Ovary (tissue), 10 donors: ENCODE measurements at places on chromosomes 3 and 15. TPM values are rescaled to one million over a fixed set of nuclear protein-coding genes. Genes with fewer than 3 reads are reported as not detected.
A peak's percentile ranks its signal among the peaks of the same experiment; 100 is the strongest.

Gene DISP2
- 8.2 TPM for polyA plus RNA-seq

Gene AQR
- polyA plus RNA-seq, result 9.2 TPM

Gene LSG1
- polyA plus RNA-seq, result 46.6 TPM

Gene ACKR2
- 0.82 TPM for polyA plus RNA-seq

Gene SPTBN5
- polyA plus RNA-seq, result 0.28 TPM

GRCh38 chr15:90531147-90531546, 1.4 kb downstream of the CRTC3 start:
- H3K4me3 ChIP-seq, result peak overlapping the region; percentile 89
- H3K4me1 ChIP-seq, result peaks cover 19% of the 10 kb centered on the region
- no peak for DNase-seq
- H3K27me3 ChIP-seq, result no peaks in the 10 kb centered on the region
- no peaks in the 10 kb centered on the region for H3K36me3 ChIP-seq
- H3K27ac ChIP-seq, result peak overlapping the region; percentile 99

- no peaks in the 10 kb centered on the region for H3K27me3 ChIP-seq
- peaks cover 2% of the 10 kb centered on the region for H3K4me1 ChIP-seq
- DNase-seq, result no peak
Measured at GRCh38 chr3:139676632-139677387, 962 bp downstream of the NMNAT3 start.

DNA sequence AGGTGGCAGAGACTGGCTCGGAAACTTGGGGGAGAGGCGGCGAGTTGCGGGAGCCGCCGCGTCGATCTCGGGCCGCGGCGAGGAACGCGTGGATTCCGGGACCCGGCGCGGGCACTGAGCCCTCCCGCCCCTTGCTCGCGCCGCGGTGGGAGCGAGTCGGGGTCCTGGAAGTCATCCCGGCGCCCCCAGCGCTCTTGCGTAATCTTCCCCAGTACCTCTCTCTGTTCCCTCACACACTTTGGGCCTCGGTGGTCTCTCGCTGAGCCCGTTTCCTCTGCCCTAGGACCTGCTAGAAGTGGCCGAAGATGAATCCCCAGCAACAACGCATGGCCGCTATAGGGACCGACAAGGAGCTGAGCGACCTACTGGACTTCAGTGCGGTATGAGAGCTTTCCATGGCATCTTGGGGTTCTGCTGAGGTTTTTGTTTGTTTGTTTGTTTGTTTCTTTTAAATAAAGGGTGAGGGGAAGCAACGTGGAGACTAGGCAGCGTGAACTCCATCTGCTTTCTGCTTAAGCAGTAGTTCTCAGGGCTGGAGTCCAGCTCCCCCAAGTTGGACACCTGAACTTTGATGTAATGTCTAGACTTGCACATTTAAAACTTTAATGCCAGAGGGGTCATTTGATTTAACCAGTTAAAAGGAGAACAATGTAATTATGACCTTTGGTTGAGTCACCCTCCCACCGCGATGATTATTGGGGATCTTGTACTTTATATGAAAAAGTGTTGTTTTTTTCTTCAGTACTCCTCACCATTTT, 1.3 kb downstream of the TCF12 start:
- no peaks in the 10 kb centered on the region for H3K36me3 ChIP-seq
- DNase-seq, result peak; percentile 33
- H3K27me3 ChIP-seq, result no peaks in the 10 kb centered on the region
- peak overlapping the region; percentile 97 for H3K27ac ChIP-seq
- H3K4me3 ChIP-seq, result peak overlapping the region; percentile 96

DNA sequence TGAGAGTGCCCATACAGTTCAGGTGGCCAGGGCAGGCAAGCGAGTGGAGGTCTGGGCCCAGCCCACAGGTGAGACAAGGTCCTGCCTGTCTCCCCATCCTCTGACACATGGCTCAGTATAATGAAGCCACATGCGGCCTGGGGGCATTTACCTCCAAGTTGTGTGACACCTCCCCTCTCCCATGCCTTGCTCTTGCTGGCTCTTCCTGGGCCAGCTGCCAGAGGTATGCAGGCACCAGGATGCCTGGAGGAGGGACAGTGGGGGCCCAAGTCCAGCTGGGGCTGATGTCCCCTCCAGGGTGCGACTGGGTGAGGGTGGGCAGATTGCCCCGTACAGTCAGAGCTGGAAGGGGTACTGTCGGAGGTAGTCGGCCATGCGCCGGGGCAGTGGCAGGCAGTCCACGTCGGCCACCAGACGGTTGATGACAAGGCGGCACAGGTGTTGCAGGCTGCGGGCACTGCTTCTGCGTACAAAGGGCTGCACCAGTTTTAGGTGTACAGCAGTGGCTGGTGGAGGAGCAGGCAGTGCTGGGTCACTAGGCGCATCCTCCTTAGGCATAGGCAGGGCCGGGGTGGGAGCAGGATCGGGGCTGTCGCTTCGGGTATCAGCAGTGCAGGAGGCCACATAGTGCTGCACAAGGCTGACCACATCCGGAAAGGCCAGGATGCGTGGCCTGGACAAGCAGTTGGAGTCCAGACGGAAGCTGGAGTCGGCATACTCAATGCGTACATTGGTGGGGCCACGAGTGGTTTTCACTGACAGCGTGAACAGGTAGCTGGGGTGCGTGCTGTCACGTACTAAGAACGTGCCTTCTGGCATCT, 4.1 kb downstream of the CISH start:
- peaks cover 53% of the 10 kb centered on the region for H3K4me1 ChIP-seq
- no peaks in the 10 kb centered on the region for H3K27me3 ChIP-seq
- H3K27ac ChIP-seq, result no peak overlapping the region
- DNase-seq, result peak; percentile 39
- no peaks in the 10 kb centered on the region for H3K36me3 ChIP-seq
- no peak overlapping the region for H3K4me3 ChIP-seq

DNA sequence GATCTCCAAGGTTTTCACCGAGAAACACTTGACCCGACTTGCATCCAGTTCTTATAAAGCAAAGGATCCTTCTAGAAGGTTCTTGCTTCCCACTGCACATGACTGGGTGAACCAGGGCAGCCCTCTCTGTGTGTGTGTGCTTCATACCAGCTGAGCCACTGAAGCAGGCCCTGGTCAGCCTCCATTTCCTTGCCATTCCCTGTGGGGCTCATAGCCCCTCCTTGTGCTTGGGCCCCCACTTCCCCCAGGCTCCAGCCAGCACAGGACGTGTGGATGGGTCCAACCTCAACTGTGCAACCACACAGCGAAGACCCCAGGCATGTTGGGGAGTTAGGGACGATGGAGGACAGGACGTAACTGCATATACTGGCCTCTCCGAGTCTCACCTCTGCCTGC, 15.5 kb downstream of the KLF15 start:
- no peaks in the 10 kb centered on the region for H3K27me3 ChIP-seq
- no peak overlapping the region for H3K4me3 ChIP-seq
- peak; percentile 15 for DNase-seq
- H3K36me3 ChIP-seq, result no peaks in the 10 kb centered on the region
- peaks cover 24% of the 10 kb centered on the region for H3K4me1 ChIP-seq

DNA sequence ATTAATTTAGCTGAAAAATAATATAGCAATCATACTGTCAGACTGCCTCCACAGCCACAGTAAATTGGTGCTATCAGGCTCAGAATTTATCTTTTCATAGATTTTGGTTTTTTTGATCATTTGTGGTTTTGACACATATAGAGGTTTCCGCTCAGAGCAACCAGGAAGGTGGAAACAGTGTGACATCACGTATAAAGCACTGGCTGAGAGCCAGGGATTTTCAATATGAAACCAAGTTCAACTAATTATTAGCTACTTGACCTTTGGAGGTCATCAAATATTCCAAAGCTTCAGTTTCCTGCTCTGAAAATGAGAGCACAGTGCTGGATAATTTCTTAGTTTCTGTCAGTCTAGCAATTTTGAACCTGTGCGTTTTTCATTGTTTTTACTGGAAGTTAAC, 433.8 kb upstream of the SUCLG2 start:
- H3K27me3 ChIP-seq, result no peaks in the 10 kb centered on the region
- H3K36me3 ChIP-seq, result no peaks in the 10 kb centered on the region
- no peaks in the 10 kb centered on the region for H3K4me1 ChIP-seq

- no peak for DNase-seq
- H3K27ac ChIP-seq, result no peak overlapping the region
- no peaks in the 10 kb centered on the region for H3K4me1 ChIP-seq
- H3K36me3 ChIP-seq, result no peaks in the 10 kb centered on the region
- no peaks in the 10 kb centered on the region for H3K27me3 ChIP-seq
Measured at GRCh38 chr3:136543385-136543784, 208.8 kb downstream of the STAG1 start.

- H3K27ac ChIP-seq, result no peak overlapping the region
- H3K27me3 ChIP-seq, result no peaks in the 10 kb centered on the region
- no peaks in the 10 kb centered on the region for H3K4me1 ChIP-seq
- DNase-seq, result no peak
- H3K4me3 ChIP-seq, result no peak overlapping the region
Measured at GRCh38 chr3:4067893-4068292, 235.3 kb upstream of the SETMAR start.

GRCh38 chr3:187025254-187025655, 94.9 kb downstream of the ST6GAL1 start:
- H3K4me3 ChIP-seq, result no peak overlapping the region
- DNase-seq, result no peak
- H3K27ac ChIP-seq, result no peak overlapping the region
- H3K4me1 ChIP-seq, result no peaks in the 10 kb centered on the region

DNA sequence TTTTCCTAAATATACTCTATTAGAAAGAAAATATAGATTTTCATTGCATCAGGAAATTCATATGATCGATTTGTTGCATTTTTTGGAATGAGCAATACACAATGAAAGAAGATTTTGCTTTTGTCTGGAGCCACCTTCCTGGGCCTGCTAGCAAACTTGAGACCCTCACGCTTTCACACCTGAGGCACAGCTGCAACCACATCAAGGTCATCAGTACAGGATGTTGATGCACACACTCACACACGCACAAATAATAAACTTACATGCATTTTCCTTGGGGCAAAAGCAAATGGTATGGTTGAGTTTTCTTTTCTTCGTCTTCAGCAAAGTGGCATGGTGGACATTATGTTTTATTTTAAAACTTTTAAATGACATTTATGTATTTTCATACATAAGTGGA, 64.8 kb upstream of the SATB1 start:
- DNase-seq, result no peak
- H3K27ac ChIP-seq, result no peak overlapping the region
- no peak overlapping the region for H3K4me3 ChIP-seq
- no peaks in the 10 kb centered on the region for H3K27me3 ChIP-seq
- no peaks in the 10 kb centered on the region for H3K36me3 ChIP-seq

GRCh38 chr3:135779590-135780235, 185.8 kb upstream of the PPP2R3A start:
- no peaks in the 10 kb centered on the region for H3K36me3 ChIP-seq
- no peak overlapping the region for H3K27ac ChIP-seq
- H3K27me3 ChIP-seq, result no peaks in the 10 kb centered on the region
- no peak overlapping the region for H3K4me3 ChIP-seq
- no peak for DNase-seq

DNA sequence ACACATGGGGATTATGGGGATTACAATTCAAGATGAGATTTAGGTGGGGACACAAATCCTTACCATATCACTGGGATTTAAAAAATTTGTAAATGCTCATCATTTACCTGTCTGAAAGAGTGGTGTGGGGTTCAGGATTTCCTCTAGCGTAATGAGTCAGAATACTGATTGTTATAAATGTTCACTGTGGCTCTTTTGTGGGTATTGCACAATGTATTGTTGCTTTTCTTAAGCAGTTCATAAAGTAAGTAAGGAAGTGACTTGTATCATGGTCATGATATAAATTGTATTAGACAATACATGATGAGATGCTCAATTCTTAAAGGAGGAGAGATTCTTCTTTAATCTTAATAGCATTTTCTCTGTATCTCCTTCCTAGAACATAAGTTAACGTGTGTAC, 262.1 kb downstream of the CNTN4 start:
- no peak overlapping the region for H3K27ac ChIP-seq
- no peaks in the 10 kb centered on the region for H3K4me1 ChIP-seq
- H3K36me3 ChIP-seq, result no peaks in the 10 kb centered on the region
- no peak for DNase-seq

- DNase-seq, result no peak
- no peak overlapping the region for H3K4me3 ChIP-seq
- no peaks in the 10 kb centered on the region for H3K36me3 ChIP-seq
- no peak overlapping the region for H3K27ac ChIP-seq
Measured at GRCh38 chr3:35383216-35383615, 256.1 kb upstream of the ARPP21 start.

DNA sequence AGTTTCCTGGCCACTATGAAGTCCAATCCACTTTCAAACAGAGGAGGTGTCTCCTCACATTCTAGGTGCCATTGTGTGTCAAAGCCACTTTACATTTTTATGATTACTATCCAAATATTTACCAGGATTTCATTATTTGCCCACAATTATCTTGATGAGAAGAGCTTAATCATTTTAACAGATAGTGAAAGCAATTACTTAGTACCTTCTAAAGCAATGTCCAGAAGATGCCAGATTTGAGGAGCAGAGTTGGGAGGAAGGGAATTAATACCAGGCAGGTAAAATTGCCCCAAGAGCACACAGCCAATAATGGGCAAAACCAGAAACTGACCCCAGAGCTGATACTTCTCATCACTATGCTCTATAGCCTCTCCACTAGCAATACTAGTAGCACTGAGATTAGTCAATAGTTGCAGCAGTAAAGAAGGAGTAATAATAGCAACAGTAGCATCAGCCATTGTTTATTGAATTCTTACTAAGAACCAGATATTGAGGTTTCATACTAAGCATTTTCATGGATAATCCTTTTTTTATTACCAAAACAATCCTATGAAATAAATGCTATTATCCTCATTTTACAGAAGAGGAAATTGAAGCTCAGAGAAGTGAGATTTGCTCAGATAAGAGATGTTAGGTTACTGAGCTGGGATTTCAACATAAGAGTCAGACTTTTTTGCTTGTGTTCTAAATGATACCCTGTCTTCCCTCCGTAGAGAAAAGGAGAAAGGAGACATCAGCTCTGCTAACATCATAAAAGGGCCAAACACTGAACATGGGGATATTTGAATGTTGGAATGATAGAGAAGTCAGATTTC, 509.3 kb upstream of the CFAP20DC start:
- H3K36me3 ChIP-seq, result no peaks in the 10 kb centered on the region
- H3K4me1 ChIP-seq, result no peaks in the 10 kb centered on the region
- no peak for DNase-seq
- no peak overlapping the region for H3K27ac ChIP-seq
- H3K27me3 ChIP-seq, result no peaks in the 10 kb centered on the region
- no peak overlapping the region for H3K4me3 ChIP-seq

GRCh38 chr3:32597656-32598055, 27.0 kb upstream of the DYNC1LI1 start:
- no peaks in the 10 kb centered on the region for H3K36me3 ChIP-seq
- H3K4me1 ChIP-seq, result no peaks in the 10 kb centered on the region
- H3K27me3 ChIP-seq, result no peaks in the 10 kb centered on the region
- no peak for DNase-seq
- H3K27ac ChIP-seq, result no peak overlapping the region

GRCh38 chr3:10725067-10725466, 91.0 kb upstream of the SLC6A11 start:
- no peak for DNase-seq
- no peaks in the 10 kb centered on the region for H3K4me1 ChIP-seq
- no peak overlapping the region for H3K27ac ChIP-seq
- no peaks in the 10 kb centered on the region for H3K36me3 ChIP-seq
- no peaks in the 10 kb centered on the region for H3K27me3 ChIP-seq
- no peak overlapping the region for H3K4me3 ChIP-seq

GRCh38 chr3:126153695-126154360, 26.6 kb downstream of the ALDH1L1 start:
- no peak for DNase-seq
- no peaks in the 10 kb centered on the region for H3K36me3 ChIP-seq
- H3K27ac ChIP-seq, result no peak overlapping the region
- no peaks in the 10 kb centered on the region for H3K4me1 ChIP-seq

- H3K27me3 ChIP-seq, result no peaks in the 10 kb centered on the region
- H3K4me1 ChIP-seq, result peaks cover 3% of the 10 kb centered on the region
- H3K36me3 ChIP-seq, result no peaks in the 10 kb centered on the region
- peak; percentile 6 for DNase-seq
- no peak overlapping the region for H3K27ac ChIP-seq
Measured at GRCh38 chr15:99423186-99424130, 142.3 kb upstream of the MEF2A start.
